IPS-NIHi11 (cell line): ENCODE measurements at places on chromosomes 2 and 18.

DNA sequence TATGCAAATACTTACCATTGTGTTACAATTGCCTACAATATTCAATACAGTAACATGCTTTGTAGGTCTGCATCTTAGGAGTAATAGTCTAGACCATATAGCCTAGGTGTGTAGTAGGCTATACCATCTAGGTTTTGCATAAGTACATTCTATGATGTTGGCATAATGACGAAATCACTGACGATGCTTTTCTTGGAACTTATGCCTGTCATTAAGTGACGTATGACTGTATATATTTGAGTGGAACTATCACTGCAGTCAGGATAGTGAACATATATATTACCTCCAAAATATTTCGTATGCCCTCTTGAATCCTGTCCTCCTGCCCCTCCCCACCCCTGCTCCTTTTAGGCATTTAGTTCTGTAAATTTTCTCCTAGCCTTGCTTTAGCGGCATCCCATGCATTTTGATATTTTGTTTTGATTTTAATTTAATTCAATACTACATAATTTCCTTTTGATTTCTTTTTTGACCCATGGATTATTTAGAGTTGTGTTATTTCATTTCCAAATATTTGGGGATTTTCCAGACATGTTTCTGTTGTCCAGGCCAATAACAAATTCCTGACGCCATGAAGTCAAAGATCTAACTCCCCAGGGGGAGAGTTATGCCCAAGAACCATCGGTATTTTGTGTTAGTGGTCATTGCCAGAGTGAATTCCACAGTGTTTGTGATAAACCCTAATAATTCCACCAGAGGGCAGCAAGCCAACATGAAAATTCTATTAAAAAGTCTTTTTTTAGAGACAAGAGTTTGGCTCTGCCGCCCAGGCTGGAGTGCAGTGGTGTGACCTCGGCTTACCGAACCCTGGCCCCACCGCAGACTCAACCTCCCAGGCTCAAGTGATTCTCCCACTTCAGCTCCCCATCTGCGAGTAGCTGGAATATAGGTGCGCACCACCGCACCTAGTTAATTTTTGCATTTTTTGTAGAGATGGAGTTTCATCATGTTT, 24.2 kb upstream of the CASP8 start:
- DNase-seq: peak; percentile 34

DNA sequence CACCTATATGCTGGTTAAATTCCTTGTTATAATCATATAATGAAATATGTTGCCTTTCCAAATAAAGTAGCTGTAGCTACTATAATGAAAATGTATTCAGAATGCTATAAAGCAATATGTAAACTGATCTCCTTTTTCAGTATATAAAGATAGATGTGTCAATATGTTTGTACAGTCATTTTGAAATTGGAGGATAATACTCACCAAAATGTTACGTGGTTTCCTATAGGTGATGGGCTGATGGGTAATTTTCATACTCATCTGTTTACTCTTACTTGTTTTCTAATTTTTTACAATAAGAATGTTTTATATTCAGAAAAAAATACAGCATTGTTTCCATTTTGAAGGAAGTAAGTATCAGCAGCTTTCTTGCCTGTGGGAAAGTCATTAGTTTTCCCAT, 70.2 kb downstream of the PRKRA start:
- DNase-seq: no peak

GRCh38 chr18:3449512-3450011, 410 bp upstream of the TGIF1 start:
- no peak for DNase-seq

- DNase-seq: no peak
Measured at GRCh38 chr2:96207774-96208142, 869 bp downstream of the STARD7 start.

- DNase-seq: no peak
Measured at GRCh38 chr2:172858473-172858745, 122.8 kb downstream of the RAPGEF4 start.

DNA sequence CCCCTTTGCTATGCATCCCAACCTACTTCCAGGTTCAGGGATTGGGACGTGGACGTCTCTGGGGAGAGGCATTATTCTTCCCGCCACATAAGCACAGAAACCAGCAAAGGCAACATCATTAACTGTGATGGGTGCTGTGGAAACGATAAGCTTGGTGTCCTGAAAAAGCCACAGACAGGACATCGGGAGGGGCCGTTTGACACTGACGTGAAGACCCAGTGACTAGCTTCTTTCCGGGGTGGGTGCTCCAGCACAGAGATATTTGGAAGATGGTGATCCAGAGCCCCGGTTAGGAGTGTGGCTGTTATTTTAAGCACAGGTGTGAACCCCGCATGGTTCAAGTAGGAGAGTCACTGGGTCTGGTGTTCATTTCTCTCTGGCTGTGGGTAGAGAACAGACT, 163.8 kb upstream of the HDAC4 start:
- DNase-seq: no peak

- DNase-seq: peak; percentile 70
Measured at GRCh38 chr2:127105656-127106456, 1.1 kb downstream of the BIN1 start.

- DNase-seq: no peak
Measured at GRCh38 chr2:193693758-193694157, 1499.0 kb upstream of the TMEFF2 start.

GRCh38 chr2:34652636-34653035, 1053.5 kb upstream of the FAM98A start:
- DNase-seq: peak; percentile 15
